MM.1S (cell line): ENCODE measurements at places on chromosomes 11 and 22.

GRCh38 chr11:6320411-6321155, at the start of gene CAVIN3:
Gene CAVIN3, minus strand, starts transcription at chr11:6320501. Its CDS starts 25 bp downstream, at chr11:6320476.
- DNase-seq: no peak
- no peaks in the 10 kb centered on the region for H3K36me3 ChIP-seq
- H3K27me3 ChIP-seq: no peaks in the 10 kb centered on the region

- no peak overlapping the region for H3K4me3 ChIP-seq
- no peak overlapping the region for H3K27ac ChIP-seq
- no peak for DNase-seq
- H3K27me3 ChIP-seq: no peaks in the 10 kb centered on the region
- no peaks in the 10 kb centered on the region for H3K36me3 ChIP-seq
These were observed 157.7 kb downstream of the FAT3 start for GRCh38 chr11:92382311-92382710.

DNA sequence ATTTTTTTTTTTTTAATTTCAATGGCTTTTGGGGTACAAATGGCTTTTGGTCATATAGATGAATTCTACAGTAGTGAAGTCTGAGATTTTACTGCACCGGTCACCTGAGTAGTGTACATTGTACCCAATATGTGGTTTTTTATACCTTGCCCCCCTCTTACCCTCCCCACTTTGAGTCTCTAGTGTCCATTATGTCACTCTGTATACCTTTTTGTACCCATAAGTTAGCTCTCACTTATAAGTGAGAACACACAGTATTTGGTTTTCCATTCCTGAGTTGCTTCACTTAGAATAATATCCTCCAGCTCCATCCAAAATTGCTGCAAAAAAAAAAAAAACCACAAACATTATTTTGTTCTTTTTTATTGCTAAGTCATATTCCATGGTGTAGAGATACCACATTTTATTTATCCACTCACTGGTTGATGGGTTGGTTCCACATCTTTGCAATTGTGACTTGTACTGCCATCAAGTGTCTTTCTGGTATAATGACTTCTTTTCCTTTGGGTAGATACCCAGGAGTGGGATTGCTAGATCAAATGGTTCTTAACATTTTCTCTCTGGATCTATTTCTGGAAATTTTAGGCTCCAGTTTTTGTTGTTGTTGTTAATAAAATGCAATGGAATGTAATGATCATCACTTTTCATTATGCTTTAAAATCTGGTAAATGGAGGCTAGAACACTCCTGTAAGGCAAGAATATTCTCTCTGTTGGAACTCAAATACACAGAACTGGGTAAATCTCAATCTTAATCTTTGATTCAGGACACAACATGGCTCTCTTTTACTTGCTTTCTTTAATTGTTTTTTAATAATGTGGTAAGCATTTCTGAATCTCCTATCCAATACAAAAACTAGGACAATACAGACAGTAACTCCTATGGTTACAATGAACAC, 10.3 kb downstream of the NEAT1 start:
- H3K4me3 ChIP-seq: no peak overlapping the region
- H3K27me3 ChIP-seq: no peaks in the 10 kb centered on the region
- peak; percentile 37 for DNase-seq
- peak overlapping the region; percentile 100; the same call in 1 of the 2 replicates for H3K27ac ChIP-seq
- no peaks in the 10 kb centered on the region for H3K36me3 ChIP-seq

DNA sequence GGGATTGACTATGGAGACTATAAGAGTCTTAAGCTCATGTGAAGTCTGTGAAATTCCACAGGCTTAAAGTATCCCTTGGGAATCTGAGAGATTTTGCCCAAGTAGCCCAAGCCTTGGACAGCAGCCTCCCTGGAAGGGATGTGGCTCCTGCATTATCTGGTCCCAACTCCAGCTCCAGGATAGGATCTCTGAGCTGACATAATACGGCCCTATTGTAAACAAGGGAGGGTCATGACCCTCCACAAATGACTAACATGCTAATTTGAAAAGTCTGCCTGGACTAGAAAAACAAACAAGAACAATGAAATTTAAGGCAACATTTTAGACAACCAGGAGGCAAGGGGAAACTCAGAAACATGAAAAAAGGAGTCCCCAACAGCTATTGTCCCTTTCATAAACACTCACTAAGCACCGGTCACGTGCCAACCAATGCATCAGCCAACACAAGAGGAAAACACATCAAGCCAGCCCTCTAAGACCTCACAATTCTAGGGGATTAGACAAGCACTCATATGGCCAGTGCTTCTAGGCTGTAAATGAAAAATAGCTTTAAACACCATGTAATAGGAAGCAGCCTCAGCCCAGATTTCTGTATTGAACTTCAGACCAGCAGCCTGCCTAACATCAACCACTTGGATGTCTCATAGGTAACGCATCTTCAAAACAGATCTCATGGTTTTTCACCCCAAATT, 101.2 kb upstream of the TIMP3 start:
- no peak for DNase-seq
- H3K27me3 ChIP-seq: no peaks in the 10 kb centered on the region
- no peak overlapping the region for H3K4me3 ChIP-seq
- H3K4me1 ChIP-seq: no peaks in the 10 kb centered on the region
- H3K27ac ChIP-seq: no peak overlapping the region

- peaks cover 8% of the 10 kb centered on the region; the same call in 1 of the 2 replicates for H3K4me1 ChIP-seq
- H3K4me3 ChIP-seq: no peak overlapping the region
- no peak overlapping the region for H3K27ac ChIP-seq
- no peaks in the 10 kb centered on the region for H3K27me3 ChIP-seq
- H3K36me3 ChIP-seq: no peaks in the 10 kb centered on the region
These were observed 3.7 kb downstream of the C1QTNF6 start for GRCh38 chr22:37184380-37184755.

GRCh38 chr22:41201141-41201540, 4.0 kb upstream of the L3MBTL2 start:
- no peak overlapping the region for H3K4me3 ChIP-seq
- 0 out of 2 replicates have a peak, but pooled peaks cover 6% of the 10 kb centered on the region for H3K27me3 ChIP-seq
- DNase-seq: no peak
- H3K4me1 ChIP-seq: no peaks in the 10 kb centered on the region

GRCh38 chr11:70333261-70333660, 62.8 kb downstream of the PPFIA1 start:
- H3K4me3 ChIP-seq: no peak overlapping the region
- peaks cover 11% of the 10 kb centered on the region for H3K36me3 ChIP-seq
- no peaks in the 10 kb centered on the region for H3K27me3 ChIP-seq

GRCh38 chr22:28411125-28411524, 268.5 kb downstream of the TTC28 start:
- H3K4me3 ChIP-seq: no peak overlapping the region
- H3K36me3 ChIP-seq: no peaks in the 10 kb centered on the region
- no peak overlapping the region for H3K27ac ChIP-seq
- H3K27me3 ChIP-seq: no peaks in the 10 kb centered on the region
